Upper lobe of left lung (tissue), 6 donors: ENCODE measurements at places on chromosomes 5 and 9. TPM values are rescaled to one million over a fixed set of nuclear protein-coding genes. Genes with fewer than 3 reads are reported as not detected.

SPINK4 gene
- total RNA-seq, result not detected

SLCO4C1 gene
- 38.6 TPM for total RNA-seq

KIF4B gene
- 0.15 TPM for total RNA-seq

FOXD4L6 gene
- not detected for total RNA-seq

FCN2 gene
- not detected for total RNA-seq

TCERG1 gene
- 110 TPM for total RNA-seq

SOHLH1 gene
- total RNA-seq, result not detected

HAVCR1 gene
- 0.34 TPM for total RNA-seq
